Sigmoid colon (tissue), 7 donors: ENCODE measurements at places on chromosomes 4 and X. TPM values are rescaled to one million over a fixed set of nuclear protein-coding genes. Genes with fewer than 3 reads are reported as not detected.

CT45A1 gene
- total RNA-seq: not detected

MAP7D2 gene
- 1.4 TPM for total RNA-seq

IQSEC2 gene
- total RNA-seq: 21.4 TPM

SMIM10 gene
- total RNA-seq: 11.3 TPM

AIFM1 gene
- total RNA-seq: 9.7 TPM

DDX53 gene
- not detected for total RNA-seq

IRS4 gene
- not detected for total RNA-seq

SPATA18 gene
- total RNA-seq: 1.8 TPM

TMSB15C gene
- total RNA-seq: 1.2 TPM

NHSL2 gene
- total RNA-seq: 8.1 TPM

PPEF2 gene
- total RNA-seq: 0.33 TPM

RNF4 gene
- 48.7 TPM for total RNA-seq

PAGE2B gene
- not detected for total RNA-seq

GALNTL6 gene
- 0.14 TPM for total RNA-seq

ATOH1 gene
- not detected for total RNA-seq

ARHGAP36 gene
- not detected for total RNA-seq

- DNase-seq: no peak
These were observed 3.6 kb downstream of the PCDH18 start for GRCh38 chr4:137528673-137529072.

- DNase-seq: no peak
These were observed 14.8 kb downstream of the SUV39H1 start for GRCh38 chrX:48711162-48711928.

DNA sequence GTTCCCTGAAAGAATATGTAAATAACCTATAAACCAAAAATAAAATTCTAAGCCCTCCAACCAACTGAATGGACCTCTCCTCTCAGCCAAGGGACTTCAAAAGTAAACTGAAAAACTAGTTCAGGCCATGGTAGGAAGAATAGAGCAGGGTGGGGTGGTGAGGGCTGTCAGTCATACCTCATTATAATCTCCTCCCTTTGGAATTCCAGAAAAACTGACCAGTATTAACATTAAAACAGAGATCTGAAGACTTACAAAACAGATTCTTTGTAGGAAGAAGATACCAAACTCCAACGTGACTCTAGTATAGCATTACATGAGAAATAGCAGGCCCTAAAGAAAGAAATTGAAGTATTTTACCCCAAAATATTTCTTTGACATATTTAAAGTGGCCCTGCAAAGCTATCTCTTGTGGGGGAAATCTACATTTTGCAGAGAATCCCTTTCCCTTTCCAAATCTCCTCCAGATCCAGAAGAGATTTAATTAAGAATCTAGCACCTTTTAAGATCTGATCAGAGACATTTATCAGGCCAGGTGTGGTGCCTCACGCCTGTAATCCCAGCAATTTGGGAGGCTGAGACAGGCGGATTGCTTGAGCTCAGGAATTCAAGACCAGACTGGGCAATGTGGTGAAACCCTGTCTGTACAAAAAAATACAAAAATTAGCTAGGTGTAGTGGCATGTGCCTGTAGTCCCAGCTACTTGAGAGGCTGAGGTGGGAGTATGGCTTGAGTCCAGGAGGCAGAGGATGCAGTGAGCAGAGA, 15.1 kb downstream of the TBC1D9 start:
- no peak for DNase-seq

DNA sequence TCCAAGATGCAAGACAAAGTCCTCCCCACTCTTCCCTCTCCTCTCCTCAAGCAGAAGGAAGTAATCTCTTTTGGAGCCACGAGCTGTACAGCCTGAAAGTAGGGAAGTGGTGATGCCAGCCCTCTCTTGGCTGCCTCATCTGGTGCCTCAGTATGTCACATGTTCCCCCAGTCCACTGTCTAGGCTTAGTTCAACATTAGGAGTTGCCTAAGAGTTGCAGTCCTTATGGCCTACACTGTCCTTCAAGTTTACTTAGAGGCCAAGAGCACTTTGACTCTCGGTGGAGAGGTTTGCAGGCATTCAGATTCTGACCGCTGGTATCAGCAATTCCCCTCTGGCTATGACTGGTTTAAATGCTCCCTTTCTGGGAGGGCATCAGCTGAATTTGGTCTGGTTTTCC, 735.6 kb downstream of the GLUD2 start:
- no peak for DNase-seq

DNA sequence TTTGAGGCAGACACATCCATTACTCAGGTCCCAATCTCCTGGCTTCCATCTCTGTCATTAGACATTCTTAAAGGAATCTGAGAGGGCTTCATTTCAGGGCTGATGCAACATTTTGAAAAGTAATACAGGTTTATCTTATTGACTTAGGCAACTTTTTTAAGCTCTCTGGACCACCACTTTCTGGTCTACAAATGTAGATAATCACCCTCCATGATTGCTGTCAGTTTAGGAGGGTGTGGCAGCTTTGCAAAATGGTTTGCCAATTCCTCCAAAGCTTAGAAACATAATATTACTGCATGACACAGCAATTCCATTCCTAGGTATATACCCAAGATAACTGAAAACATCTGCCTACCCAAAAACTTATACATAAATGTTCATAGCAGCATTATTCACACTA, 77.6 kb downstream of the ARHGAP6 start:
- DNase-seq: no peak

DNA sequence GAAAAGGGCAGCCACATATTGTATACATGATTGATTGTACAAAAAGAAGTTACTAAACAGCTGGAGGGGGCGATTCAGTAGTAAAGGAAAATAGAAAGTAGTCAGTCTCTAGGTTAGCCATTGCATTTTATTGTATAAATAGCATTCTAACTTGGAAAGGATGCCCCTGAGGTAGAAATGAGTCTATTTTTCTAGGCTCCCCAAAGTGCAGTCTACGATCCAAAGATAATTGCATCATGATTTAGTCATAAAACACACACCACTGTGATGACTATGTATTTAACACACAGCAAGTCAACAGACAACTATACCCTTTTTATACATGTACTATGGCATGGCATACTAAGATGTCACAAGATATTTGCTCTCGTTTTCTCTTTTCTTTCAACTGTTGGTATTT, 204.9 kb downstream of the APBB2 start:
- DNase-seq: no peak

- no peak for DNase-seq
These were observed 45.9 kb upstream of the NEIL3 start for GRCh38 chr4:177263818-177264217.

- DNase-seq: no peak
These were observed 21.3 kb downstream of the ABCG2 start for GRCh38 chr4:88137112-88137511.

DNA sequence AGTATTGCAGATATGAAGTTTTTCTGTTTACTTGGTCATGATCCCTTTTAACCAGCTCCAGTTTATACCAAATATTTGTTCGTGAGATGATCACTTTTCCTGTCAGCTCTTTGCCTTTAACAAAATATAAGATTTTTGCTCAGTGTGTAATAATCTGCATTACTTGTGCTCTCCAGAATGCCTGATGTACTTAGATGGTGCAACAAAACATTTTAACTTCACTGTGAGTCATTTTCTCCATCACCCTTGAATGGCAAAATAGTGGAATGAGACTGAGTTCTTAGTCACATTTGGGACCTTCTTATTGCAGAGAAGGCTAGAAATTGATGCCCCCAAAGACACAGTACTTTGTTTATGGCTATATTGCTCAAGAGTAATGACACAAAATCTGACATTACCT, 252.0 kb downstream of the FRMPD4 start:
- no peak for DNase-seq

DNA sequence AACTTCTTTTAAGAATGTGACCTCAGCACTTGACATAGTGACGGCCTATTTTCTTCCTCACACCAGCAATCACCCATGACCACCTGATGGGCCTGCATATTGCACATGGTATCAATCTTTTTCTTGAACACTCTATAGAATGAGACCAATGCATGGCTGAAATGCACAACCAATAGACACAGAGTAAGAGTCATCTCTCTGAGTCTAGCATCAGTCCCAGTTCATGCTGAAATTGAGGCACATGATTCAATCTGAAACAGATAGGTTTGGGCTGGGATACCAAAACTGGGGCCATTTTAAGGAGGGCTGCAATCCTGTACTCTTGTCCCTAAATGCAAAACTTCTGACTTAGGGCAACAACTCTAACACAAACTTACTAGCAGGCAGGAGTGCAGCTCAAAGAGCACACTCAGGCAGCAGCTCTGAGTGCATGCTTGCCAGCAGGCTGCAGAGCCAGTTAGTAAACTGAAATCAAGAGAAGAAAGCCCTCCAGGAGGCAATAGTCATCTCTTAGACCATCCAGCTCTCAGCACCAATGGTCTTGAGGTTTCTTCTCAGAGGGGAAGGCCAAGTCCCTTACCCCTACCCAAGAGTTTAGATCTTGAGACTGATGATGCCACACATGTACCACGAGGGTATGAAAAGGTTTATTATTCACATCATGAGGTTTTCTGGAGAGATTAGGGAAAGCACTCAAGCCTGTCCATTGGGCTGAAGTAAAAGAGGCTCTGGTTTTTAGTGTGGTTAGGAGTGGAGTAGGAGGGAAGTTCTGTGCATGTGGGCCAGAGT, 24.7 kb upstream of the GPR101 start:
- DNase-seq: no peak

DNA sequence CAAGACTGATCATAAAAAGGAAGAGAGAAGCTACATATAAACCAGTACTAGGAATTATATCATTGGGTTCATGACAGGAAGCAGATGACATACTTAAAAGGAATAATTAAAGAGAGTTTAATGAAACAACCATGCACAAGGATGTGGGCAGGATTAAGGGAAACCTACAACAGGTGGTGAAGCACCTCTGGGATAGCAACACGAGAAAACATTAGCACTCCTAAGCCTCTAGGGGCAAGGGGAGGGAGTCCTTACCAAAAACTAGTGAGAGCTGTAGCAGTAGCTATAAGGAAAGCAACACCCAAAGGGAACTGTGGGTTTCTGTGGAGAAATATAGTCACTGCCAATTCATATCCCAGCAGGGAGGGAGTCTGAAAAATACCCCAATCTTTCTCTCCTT, 7.2 kb upstream of the THOC2 start:
- no peak for DNase-seq

DNA sequence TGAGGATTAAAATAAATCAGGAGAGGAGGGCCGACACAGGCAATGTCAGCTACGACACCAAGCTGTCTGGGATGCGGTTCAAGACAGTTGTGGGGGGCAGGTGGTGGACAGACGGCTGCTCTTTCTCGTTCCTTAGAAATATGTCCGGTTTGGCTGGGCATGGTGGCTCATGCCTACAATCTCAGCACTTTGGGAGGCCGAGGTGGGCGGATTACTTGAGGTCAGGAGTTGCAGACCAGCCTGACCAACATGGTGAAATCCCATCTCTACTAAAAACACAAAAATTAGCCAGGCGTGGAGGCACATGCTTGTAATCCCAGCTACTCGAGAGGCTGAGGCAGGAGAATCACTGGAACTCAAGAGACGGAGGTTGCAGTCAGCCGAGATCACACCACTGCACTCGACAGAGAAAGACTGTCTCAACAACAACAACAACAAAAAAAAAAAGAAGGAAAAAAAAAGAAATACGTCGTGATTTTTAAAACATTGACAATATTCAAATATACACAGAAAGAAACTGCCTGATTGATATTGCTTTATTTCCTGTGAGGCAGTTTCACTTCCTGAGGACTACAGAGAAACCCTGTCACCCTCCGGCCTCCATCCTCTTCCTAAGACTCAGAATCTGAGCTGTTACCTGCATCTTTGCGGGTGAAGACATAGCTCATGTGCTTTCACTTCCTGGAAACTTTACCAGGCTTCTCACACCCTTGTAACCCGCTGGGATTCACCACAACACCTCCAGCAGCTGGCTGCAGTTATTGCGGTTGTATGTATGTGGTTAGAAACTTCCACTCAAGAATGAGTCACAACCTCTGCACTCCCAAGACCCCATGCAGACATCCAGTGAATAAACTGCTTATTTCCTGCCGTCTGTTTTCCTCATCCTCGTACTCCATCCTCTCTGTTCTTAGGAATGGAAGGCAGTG, 63.8 kb upstream of the STS start:
- no peak for DNase-seq

DNA sequence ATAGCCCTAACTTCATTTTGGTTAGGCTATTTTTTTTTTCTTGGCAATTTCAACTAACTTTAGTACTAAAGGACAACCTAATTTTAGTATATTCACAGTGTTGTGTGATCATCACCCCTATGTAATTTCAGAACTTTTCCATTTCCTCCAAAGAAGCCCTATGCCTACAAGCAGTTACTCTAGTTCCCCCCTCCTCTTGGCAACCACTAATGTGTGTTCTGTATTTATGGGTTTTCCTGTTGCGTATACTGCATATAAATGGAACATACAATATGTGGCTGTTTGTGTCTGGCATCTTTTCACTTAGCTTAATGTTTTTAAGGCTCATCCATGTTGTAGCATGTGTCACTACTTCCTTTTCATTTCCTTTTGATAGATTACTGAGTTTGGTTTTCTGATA, 57.6 kb downstream of the N4BP2 start:
- no peak for DNase-seq

DNA sequence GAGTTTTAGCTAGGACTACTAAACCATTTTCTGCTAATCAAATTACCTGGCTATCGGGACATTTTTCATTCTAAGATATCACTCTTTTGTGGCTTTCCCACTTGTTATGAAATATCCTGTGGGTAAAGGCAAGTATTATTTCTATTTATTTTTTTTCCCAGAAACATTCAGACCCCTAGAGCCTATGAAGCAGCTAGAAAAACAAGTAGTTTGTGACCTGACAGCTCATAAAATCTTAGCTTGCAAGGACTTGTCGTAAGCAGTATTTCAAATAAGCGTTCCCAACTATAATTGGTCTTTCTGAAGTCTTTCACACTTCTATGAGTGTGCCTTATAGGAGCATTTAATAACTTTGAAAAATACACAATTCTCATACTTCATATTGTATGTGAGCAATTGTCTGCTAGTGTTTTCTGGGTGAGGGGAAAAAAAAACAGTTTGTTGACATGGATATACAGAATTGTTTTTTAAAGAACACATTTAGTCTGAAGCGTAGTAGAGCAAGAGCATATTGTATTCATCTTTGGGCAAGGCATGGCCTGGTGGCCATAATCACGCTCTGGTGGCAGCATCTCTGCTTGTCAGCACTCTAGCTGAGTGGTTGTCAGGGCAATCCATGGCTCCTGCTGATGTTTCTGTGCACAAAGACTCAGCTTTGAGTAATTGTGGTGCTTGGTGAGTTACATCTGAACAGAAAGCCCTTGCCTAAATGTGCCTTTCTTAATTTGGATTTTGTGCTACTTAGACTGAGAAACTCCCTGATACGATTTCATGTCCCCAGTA, 2.6 kb downstream of the MCUB start:
- no peak for DNase-seq

DNA sequence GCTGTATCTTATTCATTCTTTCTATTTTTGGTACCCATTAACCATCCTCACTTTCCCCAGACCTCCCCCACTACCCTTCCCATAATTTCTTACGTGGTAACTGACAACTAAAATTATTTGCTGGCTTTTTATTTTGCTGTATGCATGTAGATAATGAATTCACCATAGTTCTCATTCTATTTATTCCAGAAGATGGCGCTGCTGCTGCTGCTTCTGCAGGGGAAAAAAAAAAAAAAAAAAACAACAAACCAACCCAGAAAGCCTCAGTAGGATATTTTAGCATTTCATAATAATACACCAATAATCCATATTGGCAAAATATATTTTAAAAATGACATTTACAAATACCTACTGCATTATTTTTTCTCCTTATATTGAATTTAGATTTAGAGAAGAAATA, 416.6 kb upstream of the MAGEB18 start:
- DNase-seq: no peak

- DNase-seq: peak; percentile 30
These were observed 116.9 kb downstream of the EFNB1 start for GRCh38 chrX:68945603-68946228.
